Osteoblast (primary cell): ENCODE measurements at places on chromosomes 5 and 9. TPM values are rescaled to one million over a fixed set of nuclear protein-coding genes. Genes with fewer than 3 reads are reported as not detected.

The WDR38 gene
- total RNA-seq, result not detected in 2 replicates

DNA sequence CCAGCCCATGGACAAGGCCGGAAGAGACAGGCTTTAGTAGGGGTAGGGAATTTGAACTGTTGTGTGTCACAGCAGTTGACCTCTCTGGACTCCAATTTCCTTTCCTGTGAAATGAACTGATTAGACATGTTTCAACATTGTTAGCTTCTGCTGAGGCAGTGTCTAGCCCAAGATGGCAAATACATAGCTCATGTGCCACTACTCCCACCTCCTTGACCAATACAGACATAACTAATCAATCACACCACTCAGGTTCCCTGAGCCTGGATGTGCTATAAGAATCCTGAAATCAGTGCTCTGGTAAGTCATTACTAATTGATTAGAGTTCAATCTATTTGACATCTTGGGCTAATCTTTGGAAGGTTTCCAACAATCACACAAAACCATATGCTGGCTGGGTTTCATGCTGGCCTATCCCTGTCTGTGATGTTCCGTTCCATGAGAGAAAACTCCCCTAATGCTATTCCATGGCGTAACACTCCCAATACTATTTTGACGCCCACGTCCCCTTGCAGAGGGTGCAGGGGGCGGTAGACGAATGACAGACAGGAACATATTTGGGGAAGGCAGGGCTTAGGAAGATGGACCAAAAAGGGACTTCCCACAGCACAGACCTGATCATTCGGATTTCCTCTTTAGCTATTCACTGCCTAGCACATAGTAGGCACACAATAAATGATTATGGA, 95.2 kb downstream of the PDE6A start:
- no peaks in the 10 kb centered on the region for H3K27me3 ChIP-seq
- DNase-seq, result no peak

The FGFR4 gene
- total RNA-seq, result 0.29 and 1.1 TPM in 2 replicates

DNA sequence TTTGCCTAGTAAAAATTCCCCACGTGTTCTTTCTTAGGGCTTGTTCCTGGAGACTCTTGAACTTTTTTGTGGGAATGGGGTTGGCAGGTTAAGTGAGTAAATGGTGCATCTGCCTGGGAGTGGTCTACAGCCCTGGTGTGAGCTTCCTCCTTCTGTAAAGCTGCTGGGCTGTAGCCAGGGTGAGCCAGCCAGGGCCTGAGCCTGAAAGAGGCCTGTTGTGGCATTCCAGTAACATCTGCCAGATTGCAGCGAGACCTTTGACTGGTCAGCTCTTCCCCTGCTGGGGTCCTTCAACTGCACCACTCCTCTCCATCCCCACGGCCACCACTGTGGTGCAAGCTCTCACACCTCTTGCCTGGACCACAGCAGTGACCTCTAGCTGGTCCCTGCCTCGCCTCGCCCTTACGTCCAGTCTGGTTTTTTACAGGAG, 47.5 kb downstream of the SLC22A5 start:
- no peaks in the 10 kb centered on the region for H3K36me3 ChIP-seq
- peaks cover 59% of the 10 kb centered on the region for H3K4me1 ChIP-seq
- H3K4me3 ChIP-seq, result no peak overlapping the region
- H3K27me3 ChIP-seq, result no peaks in the 10 kb centered on the region
- DNase-seq, result no peak

- no peak for DNase-seq
- H3K36me3 ChIP-seq, result peaks cover 81% of the 10 kb centered on the region
- H3K4me1 ChIP-seq, result no peaks in the 10 kb centered on the region
- no peak overlapping the region for H3K27ac ChIP-seq
- H3K27me3 ChIP-seq, result no peaks in the 10 kb centered on the region
Measured at GRCh38 chr5:177256296-177256695, 47.2 kb downstream of the RAB24 start.

The ZNF883 gene
- 7.2 and 7.7 TPM in 2 replicates for total RNA-seq

The SLC6A3 gene
- total RNA-seq, result not detected in 2 replicates

GRCh38 chr9:20376731-20377375, 245.4 kb downstream of the MLLT3 start:
- DNase-seq, result no peak
- H3K4me1 ChIP-seq, result no peaks in the 10 kb centered on the region
- no peak overlapping the region for H3K27ac ChIP-seq
- H3K36me3 ChIP-seq, result no peaks in the 10 kb centered on the region
- no peaks in the 10 kb centered on the region for H3K27me3 ChIP-seq

The LTC4S gene
- 1.4 and 1.5 TPM in 2 replicates for total RNA-seq

The PDE6A gene
- total RNA-seq, result under 0.01 TPM in 2 replicates
